ENCODE measurements at places on chromosomes 3 and 15.

DNA sequence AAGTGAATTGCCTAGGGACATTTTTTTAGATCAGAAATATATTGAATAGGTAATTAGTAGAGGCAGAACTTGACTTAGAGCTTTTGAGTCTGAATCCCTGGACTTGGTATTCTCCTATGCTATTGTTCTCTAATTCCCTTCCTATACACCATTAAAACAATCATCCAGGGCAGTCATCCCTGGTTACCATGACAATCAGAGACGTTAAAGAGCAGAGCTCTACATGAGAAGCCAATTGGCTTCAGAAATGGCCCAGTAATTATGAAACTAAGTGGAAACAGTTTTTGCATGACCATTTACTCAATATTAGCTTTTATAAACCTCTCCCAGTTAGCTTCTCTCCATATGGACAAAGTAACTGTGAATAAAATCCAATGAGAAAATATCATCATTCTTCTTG is 182.1 kb upstream of the TP63 start:
- DNase-seq: no peak

DNA sequence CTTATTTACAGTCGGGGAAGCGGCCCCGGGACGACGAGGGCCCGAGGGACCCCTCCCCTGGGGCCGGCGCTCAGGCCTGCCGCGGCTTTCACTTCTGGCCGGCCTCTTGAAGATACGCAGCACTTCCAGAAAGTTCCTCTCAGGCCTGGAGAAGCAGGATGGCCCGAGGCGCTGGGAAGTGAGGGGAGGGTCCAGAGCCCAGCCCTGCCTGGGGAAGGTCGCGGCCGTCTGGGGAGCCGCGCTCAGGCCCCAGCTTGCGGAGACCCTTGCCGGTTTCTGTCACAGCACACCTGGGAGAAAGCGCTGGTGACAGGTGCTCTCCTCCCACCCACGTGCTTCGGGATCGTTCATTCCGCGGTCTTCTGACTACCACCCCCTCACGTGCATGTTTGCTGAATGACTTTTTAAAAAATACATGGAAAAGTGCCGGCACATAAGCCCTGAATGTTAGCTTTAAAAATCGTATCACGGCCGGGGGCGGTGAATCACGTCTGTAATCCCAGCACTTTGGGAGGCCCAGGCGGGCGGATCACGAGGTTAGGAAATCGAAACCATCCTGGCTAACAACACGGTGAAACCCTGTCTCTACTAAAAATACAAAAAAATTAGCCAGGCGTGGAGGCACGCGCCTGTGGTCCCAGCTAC is 727 bp upstream of the TM2D3 start:
- no peak for DNase-seq

- DNase-seq: no peak
These were observed 16.6 kb downstream of the EAF1 start for GRCh38 chr3:15443826-15444524.

GRCh38 chr3:178244733-178245709 is 291.2 kb upstream of the KCNMB2 start:
- DNase-seq: peak; percentile 82

DNA sequence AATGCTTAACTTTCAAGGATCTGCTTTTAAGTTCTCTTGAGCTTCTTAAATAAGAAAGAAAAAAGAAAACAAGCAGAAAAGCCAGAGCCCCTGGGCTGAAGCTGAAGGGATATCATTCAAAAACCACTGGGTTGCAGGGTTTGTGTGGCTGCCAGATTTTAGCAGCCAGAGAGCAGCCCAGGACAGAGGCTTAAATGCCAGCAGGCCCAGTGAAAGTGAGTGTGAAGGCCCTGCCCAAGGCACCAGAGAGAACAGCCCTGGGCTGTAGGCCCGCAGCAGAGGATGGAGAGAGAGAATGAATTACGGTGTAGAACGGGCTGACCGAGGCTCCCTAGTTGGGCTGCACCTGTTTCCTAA is 106.3 kb upstream of the BOC start:
- no peak for DNase-seq

DNA sequence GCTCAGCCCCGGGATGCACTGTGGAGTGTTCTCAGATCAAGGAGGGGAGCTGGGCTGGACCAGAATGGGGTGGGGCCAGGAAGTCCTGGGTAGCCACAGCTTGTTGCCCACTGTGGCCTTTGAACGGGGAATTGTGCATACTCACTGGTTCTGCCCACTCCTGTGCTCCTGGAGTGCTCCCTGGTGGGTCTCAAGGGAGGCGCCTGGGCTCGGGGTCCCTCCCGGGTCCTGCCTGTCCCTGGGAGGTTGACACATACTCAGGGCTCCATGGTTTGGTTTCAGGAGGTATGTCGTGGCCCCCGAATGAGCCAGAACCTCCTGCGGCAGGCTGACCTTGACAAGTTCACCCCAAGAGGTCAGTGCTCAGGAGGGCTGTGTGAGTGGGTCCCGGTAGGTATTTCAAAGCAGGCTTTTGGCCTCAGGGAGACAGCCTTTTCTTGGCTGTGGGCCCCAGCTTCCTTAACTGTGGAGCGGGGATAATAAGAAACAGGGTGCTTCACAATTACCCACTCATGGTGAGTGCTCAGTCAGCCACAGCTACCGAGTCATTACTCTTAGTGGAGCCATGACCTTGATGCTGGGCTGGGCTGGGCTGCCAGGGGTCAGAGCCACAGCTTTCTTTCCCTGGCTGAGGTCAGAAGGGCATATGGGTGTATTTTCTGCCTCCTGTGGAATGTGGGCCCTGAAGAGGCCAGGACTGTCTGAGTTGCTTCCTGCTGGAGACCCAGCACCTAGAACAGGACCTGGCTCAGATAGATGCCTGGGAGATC is 7.6 kb downstream of the DNAH1 start:
- no peak for DNase-seq

GRCh38 chr15:82810061-82810889 is 847 bp downstream of the WHAMM start:
- peak; percentile 74 for DNase-seq

- no peak for DNase-seq
These were observed 17.8 kb downstream of the TMEM212 start for GRCh38 chr3:171860830-171861535.

DNA sequence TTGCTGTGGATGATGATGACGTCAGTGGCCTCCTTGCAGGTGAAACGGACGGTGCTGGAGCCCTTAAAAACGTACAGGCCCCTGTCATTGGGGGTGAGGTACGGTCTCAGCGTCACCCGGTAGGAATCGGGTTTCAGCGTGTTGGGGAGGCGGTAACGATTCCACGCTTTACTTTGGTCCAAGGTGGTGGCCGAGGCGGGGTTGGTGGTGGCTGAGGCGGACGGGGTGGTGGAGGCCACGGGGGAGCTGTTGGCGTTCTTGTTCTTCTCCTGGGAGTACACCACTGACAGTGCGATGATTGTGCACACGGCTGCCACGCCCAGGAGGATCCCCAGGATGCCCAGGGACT is 8.5 kb downstream of the ANPEP start:
- DNase-seq: no peak

DNA sequence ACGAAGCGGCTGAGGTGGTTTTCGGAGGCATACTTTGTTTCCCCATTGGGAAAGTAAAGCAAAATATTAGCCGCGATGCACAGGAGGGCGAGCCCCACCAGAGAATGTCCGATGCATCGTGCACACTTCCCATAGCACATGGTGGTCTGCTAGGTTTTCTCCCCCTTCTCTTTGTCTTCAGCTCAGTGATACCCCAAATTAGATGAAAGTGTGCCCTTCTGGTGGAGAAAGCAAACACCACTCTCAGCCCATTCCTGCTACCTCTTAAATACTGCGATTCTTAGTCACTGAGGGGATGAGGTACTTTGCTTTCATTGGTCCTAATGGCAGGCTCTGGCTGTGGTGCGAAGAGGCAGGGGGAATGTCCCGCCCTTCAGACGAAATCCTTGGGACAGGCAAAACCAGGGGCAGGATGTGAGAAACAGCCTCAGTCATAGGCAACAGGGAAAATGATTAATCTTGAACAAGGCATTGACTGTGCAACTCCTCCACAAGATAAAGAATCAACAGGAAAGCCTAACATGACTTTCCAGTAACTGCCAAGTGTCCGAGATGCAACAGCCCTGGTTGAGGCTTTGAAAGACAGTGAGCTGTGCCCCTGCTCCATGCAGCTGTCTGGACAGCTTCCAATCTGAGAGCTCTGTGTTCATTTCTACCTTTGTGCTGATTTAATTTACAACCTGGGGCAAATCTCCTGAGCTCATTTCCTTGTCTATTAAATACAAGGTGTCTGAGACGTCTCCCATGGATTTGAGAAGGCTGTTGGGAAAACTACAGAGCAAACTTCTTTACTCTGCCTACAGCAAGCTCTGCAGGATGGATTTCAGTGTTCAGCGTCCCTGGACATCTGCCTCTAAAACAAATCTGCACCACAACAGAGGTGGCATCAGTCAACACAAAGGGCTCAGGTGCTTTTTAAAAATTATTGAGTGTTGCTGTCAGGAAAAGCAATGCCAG is at the start of gene TM4SF1:
Gene TM4SF1, minus strand, starts transcription at position 242 of the 957 bp plus-strand sequence. Its CDS starts 102 bp downstream, at position 140.
- DNase-seq: no peak

DNA sequence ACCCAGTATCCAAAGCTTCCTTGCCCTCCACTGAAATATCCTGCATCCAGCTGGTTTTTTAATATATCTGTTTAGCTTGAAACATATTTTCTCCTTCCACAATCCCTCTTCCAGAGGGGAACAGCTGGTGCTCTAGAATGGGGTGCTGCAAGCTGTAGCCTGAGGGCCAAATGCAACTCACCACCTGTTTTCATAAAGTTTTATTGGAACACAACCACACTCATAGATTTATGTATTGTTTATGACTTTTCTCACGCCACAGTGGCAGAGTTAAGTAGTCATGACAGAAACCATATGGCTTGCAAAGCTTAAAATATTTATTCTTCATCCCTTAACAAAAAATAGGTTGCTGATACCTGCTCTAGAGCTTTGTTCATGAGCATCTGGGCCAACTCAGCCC is 298.7 kb downstream of the CLSTN2 start:
- DNase-seq: no peak

DNA sequence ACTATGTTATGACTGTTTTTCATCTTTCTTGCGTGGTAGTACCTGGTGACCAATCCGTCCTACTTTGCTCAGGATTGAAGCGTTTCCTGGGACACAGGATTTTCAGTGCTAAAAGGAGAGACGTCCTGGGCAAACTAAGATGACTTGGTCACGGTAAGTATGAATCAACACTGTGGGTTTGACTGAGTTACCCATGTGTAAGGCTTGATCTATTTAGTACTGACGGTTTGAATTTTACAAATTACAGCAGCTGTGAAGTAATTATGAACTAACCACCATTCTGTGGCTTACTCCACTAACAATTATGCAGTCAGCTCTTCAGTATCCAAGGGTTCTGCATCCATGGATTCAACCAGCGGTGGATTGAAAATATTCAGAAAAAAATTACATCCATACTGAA is 172.9 kb upstream of the FEZF2 start:
- DNase-seq: no peak

DNA sequence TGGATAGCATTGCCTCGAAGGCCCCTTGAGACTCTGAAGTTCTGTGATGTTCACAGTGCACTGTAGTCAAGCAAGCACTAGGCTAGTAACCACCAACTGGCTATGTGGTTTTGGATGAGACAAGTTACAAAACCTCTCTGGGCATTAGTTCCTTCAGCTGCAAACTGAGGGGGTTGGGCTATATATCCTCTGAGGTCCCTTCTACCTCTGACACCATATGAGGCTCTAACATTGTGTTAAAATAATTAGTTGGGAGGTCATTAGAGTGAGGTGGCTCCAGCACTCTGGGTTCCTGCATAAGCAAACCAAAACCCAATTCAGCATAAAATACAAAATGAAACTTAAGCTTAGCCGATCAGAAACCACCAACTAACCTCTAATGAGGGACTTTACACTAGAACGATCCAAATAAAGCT is 209.5 kb upstream of the LRRN1 start:
- DNase-seq: no peak

DNA sequence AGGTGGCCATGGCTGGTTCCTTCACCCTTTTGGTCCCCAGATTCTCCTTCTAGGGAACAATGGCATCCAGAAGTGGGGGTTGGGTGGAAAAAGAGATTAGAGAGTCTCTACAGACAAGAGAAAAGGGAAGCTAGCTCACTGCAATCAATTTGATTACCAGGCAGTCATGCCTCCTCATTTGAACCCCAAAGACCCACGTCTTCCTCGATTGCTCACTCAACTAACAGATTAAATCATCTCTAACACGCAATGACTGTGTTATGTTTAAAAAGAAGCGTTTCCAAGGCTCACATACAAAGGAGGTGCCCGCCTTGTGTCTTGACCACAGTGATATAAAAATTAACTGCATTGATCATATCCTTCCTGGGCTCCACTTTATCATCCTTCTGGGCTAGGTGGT is 57.6 kb downstream of the BHLHE40 start:
- DNase-seq: no peak

- no peak for DNase-seq
These were observed 57.9 kb downstream of the SAMMSON start for GRCh38 chr3:70057426-70057825.

DNA sequence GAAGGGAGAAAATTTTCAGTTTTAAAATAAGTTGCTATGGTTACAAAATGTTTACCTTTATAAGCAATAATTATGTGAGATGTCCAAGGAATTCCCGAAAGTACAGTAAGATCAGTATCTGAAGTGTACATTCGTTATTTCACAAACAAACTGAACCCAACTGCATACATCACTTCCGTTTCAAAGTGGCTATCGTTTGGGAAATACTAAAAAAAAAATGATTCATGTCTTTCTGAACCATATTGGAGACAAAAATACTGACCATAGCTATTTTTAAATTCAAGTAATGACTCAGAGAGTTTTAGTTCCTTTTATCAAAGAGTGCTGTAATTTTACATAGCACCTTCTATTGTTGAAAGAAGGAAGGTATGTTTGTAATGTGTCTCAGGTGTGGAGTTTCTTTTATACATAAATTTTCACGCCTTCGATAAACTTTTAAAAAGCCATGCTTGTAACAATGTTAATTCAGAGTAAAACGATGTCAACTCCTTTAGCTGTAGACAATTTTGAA is 8.0 kb upstream of the ANKRD28 start:
- no peak for DNase-seq

DNA sequence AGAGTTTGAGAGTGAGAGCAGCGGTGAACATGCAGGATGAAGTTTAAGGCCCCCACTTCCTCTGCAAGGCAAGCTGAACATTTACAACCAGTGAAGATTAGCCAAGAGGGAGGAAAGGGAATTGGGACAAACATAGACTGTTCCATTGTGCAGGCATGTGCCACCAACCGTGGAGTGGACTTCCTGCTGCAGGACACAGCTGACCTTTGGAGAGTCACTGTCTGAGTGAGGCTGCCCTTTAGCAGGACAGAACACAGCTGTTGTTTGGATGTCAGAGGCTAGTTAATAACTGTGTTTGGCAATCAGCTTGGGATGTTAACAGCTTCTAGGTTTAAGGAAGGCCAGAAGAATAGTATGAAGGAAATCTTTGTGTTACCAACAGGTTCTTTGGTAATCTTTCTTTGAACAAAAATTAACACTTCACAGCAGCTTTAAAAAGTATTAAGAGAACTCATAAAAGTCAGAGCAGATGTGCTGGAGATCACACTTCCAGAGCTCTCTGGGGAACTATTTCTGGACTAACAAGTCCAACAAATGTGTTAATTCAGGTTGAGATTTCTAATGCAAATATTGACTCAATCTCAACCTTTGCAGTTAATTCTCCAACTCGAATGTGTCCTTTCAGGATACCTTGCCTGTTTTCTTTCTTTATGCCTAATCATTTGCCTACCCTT is 31.4 kb downstream of the CTDSPL start:
- no peak for DNase-seq

All from retina (tissue), 1 donor.